SW 1271 (cell line): ENCODE measurements at places on chromosomes 13 and 19.

GRCh38 chr13:43629691-43630480 lies 156.9 kb downstream of the ENOX1 start:
- DNase-seq = no peak

- no peak for DNase-seq
Observed at GRCh38 chr19:47756953-47757608, 11.7 kb downstream of the NOP53 start.

GRCh38 chr19:51337141-51337860 lies 4.6 kb downstream of the VSIG10L start:
- DNase-seq = no peak

- DNase-seq = no peak
Observed at GRCh38 chr13:108769213-108770070, 140.0 kb downstream of the MYO16 start.

GRCh38 chr13:66216728-66217127 lies 1013.4 kb downstream of the PCDH9 start:
- DNase-seq = no peak

- DNase-seq = no peak
Observed at GRCh38 chr19:38035515-38036495, 128.8 kb downstream of the SIPA1L3 start.

- DNase-seq = no peak
Observed at GRCh38 chr19:11767633-11768133, 883 bp downstream of the ZNF441 start.

DNA sequence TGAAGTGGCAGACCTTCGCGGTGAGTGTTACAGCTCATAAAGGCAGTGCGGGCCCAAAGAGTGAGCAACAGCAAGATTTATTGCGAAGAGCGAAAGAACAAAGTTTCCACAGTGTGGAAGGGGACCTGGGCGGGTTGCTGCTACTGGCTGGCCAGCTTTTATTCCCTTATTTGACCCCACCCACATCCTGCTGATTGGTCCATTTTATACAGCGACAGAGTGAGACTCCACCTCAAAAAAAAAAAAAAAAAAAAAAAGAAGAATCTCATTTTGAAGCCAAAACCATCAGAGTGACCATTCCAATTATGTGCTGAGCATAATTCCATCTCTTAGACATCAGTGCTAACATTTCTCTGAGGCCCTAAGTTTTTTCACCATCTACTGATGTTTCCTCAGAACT lies 1.9 kb upstream of the ZNF552 start:
- DNase-seq = no peak
